ENCODE measurements at places on chromosomes 16 and 17. TPM values are rescaled to one million over a fixed set of nuclear protein-coding genes. Genes with fewer than 3 reads are reported as not detected.
A peak's percentile ranks its signal among the peaks of the same experiment; 100 is the strongest.

GRCh38 chr16:3501783-3502400, 1.1 kb downstream of the CLUAP1 start:
- H3K27ac ChIP-seq: no peak overlapping the region
- H3K36me3 ChIP-seq: no peaks in the 10 kb centered on the region
- H3K4me1 ChIP-seq: peaks cover 43% of the 10 kb centered on the region
- no peak for DNase-seq
- no peaks in the 10 kb centered on the region for H3K27me3 ChIP-seq

DNA sequence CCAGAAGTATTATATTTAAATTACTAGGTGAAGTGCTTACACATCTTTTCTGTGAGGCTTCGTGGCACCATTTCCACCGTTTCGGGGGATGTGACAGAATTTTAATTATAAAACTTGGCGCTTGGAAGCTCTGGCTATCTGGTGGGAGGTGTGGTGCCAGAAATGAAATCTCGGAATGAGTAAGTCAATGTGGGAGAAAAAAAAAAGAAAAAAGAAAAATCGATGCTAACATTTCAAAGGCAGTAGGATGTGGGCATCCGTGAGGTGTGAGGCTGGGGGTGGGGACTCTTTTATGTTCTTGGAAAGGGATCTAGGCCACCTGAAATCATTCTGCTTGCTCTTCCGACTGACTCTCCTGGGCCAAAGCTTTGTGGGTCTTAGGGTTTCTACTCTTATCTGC, 21.9 kb downstream of the CPPED1 start:
- H3K27me3 ChIP-seq: no peaks in the 10 kb centered on the region
- no peaks in the 10 kb centered on the region for H3K4me1 ChIP-seq
- H3K27ac ChIP-seq: no peak overlapping the region
- peak; percentile 7 for DNase-seq
- no peak overlapping the region for H3K4me3 ChIP-seq

DNA sequence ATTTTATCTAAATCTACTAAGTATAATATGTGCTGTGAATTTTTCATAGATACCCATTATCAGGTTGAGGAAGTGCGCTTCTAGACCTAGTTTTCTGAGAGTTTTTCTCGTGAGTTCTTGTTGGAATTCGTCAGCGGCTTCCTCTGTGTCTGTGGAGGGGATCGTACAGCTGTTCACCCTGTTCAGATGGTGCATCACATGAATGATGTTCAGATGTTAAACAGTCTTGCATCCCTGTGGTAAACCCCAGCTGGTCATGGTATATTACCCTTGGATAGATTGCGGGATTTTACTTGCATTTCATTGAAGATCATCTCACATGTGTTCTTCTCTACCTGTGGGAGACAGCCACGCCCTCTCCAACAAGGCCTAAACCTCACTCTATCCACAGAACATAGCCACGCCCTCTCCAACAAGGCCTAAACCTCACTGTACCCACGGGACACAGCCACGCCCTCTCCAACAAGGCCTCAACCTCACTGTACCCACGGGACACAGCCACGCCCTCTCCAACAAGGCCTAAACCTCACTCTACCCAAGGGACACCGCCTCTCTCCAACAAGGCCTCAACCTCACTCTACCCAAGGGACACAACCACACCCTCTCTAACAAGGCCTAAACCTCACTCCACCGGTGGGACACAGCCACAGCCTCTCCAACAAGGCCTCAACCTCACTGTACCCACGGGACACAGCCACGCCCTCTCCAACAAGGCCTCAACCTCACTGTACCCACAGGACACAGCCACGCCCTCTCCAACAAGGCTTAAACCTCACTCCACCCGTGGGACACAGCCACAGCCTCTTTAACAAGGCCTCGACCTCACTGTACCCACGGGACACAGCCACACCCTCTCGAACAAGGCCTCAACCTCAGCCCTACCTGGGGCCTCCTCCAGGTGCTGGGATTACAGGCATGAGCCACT, 180.2 kb upstream of the CHMP6 start:
- DNase-seq: no peak
- H3K4me3 ChIP-seq: peak overlapping the region; percentile 31
- H3K36me3 ChIP-seq: peaks cover 6% of the 10 kb centered on the region
- no peaks in the 10 kb centered on the region for H3K27me3 ChIP-seq
- no peak overlapping the region for H3K27ac ChIP-seq

GRCh38 chr17:55785181-55785580, 34.3 kb downstream of the PCTP start:
- no peaks in the 10 kb centered on the region for H3K4me1 ChIP-seq
- H3K4me3 ChIP-seq: no peak overlapping the region
- no peaks in the 10 kb centered on the region for H3K27me3 ChIP-seq
- no peak overlapping the region for H3K27ac ChIP-seq
- no peaks in the 10 kb centered on the region for H3K36me3 ChIP-seq

- H3K36me3 ChIP-seq: no peaks in the 10 kb centered on the region
- H3K4me1 ChIP-seq: no peaks in the 10 kb centered on the region
- H3K27me3 ChIP-seq: peaks cover 4% of the 10 kb centered on the region
- H3K4me3 ChIP-seq: no peak overlapping the region
Measured at GRCh38 chr16:86387468-86388440, 122.6 kb upstream of the FOXF1 start.

DNA sequence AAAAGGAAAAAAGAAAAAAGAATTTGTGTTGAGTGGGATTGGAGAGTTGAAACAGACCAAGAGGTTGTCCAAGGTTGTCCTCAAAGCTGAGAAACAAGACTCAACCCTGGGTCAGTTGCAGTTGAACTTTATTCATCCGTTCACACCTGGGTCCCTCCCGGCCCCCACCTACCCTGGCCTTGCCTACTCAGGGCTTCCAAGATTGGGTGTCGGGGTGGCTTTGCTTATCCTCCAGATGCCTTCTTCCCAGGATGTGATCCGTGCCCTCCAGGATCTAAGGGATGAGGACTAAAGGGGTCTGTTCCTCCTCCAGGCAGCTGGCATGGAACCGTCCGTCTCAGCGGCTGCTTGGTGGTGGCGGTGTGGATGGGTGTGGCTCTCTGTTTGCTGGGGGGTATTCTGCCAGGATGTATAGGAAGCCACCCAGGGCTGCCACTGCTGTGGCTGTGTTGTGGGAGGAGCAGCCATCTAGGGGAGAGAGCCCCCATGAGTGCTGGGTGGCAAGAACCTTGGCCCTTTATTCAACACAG, 10.3 kb upstream of the NAGPA start:
- no peaks in the 10 kb centered on the region for H3K27me3 ChIP-seq
- no peak for DNase-seq
- H3K36me3 ChIP-seq: no peaks in the 10 kb centered on the region

DNA sequence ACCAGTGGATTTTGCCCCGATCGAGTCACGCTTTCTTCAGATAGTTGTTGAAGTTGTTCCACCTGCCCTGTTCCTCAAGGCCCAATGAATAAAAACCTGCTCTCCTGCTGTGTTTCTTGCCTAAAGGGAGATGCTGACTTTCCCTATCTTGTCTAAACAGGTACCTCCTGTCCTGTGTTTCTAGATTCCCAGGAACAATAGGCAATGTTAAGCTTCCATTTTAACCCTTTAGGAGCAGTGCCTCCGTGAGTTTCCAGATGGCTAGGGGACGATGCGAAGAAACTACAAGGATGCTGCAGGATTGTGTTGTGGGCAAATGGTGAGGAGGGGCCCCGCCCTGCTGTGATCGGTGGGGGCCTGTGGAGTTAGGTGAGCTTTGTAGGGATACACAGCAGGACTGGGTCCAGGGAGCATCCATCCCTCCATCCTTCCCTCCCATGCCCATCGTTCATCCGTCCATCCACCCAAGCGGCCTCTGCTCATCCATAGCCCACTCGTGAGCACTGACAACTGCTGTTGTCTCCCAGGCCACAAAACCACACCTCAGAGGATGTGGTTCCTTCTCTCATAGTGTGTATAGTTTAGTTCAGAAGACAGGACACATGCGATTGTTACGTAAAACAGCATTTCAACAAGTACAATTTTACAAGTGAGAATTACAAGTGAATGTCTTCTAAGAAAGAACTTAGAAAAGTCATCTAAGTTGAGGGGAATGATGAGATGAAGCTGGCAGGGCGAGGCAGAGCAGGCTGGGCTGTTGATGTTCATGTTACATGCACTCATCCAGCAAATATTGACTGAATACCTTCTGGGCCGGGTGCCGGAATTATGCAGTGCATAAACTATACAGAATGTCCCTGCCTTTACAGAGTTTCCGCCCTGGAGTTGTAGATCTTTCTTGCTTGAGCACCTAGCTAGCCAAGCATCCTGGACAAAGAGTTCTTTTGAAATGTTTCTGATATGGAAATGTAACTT, 5.2 kb downstream of the ARSG start:
- H3K4me1 ChIP-seq: peaks cover 61% of the 10 kb centered on the region
- no peaks in the 10 kb centered on the region for H3K36me3 ChIP-seq
- H3K4me3 ChIP-seq: peak overlapping the region; percentile 36
- no peaks in the 10 kb centered on the region for H3K27me3 ChIP-seq
- peak overlapping the region; percentile 17 for H3K27ac ChIP-seq

GRCh38 chr17:59186850-59187249, 23.0 kb upstream of the SMG8 start:
- DNase-seq: no peak
- H3K36me3 ChIP-seq: no peaks in the 10 kb centered on the region
- no peaks in the 10 kb centered on the region for H3K4me1 ChIP-seq
- H3K4me3 ChIP-seq: no peak overlapping the region

DNA sequence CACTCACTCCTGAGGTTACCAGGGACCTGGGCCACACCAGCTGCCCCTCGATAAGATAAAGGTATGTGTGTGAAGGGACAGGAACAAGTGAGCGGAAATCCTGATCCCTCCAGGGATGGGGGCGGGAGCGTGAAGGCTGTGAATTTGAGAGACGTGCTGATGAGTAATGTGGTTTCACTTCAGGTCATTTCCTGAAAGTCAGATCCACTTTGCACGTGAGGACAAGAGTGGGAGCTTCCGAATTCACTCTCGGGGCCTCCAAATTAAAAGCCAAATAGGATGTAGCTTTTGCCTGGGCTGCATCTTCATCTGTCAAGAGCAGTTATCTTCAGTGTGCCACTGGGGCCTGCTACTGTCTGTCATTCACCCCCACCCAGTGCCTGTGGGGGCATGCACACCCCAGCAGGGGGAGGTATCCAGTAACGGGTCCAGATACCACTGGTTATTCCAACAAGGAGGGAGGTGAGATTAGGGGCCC, 87.4 kb upstream of the LHX1 start:
- DNase-seq: no peak
- no peaks in the 10 kb centered on the region for H3K4me1 ChIP-seq
- H3K4me3 ChIP-seq: no peak overlapping the region
- H3K27ac ChIP-seq: no peak overlapping the region

GRCh38 chr17:29327412-29327811, 33.5 kb upstream of the NUFIP2 start:
- no peak overlapping the region for H3K27ac ChIP-seq
- no peaks in the 10 kb centered on the region for H3K36me3 ChIP-seq
- H3K4me3 ChIP-seq: no peak overlapping the region
- no peaks in the 10 kb centered on the region for H3K27me3 ChIP-seq

DNA sequence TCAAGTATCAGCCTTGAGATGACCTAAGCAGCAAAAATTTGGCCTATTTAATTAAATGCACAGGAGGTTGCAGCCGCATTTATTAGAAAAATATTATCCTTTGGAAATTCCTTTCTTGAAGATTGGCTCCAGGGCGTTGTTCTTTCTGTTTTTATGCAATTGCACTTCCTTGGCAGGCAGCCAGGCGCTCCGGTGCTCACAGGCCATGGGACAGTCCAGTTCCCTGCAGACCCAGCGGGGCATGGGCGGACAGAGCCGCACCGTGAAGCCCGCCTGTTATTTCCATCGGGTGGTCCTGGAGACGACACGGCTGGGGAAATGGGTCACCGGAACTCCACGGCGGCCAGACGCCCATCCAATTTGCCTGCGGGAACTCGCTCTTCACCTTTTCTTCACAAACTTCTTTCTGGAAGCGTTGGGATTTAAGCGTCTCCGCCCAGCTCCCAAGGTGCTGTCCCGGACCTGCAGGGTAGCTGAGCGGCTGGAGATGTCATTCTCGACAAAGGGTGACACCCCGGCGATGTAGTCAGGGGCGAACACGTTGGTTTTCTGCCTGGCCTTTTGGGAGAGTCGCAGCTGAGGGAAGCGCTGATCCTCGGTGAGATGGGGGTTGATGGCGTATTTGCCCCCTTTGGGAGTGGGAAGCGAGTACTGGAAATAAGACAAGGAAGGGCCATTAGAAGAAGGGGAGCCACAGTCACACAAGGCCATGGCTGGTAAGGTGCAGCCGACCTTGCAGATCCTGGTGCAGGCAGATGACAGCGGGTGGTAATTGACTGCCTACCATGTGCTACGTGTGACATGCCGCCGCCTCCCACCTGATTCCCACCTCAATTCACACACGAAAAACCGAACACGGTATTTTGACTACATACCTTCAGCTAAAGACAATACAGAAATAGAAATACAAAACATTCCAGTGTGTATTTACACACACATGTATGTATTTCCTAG, 12.5 kb downstream of the NOB1 start:
- no peaks in the 10 kb centered on the region for H3K4me1 ChIP-seq
- DNase-seq: no peak
- H3K4me3 ChIP-seq: no peak overlapping the region
- no peaks in the 10 kb centered on the region for H3K27me3 ChIP-seq

- no peak overlapping the region for H3K27ac ChIP-seq
- H3K4me1 ChIP-seq: peaks cover 34% of the 10 kb centered on the region
Measured at GRCh38 chr16:87895641-87896141, 26.4 kb upstream of the SLC7A5 start.

DNA sequence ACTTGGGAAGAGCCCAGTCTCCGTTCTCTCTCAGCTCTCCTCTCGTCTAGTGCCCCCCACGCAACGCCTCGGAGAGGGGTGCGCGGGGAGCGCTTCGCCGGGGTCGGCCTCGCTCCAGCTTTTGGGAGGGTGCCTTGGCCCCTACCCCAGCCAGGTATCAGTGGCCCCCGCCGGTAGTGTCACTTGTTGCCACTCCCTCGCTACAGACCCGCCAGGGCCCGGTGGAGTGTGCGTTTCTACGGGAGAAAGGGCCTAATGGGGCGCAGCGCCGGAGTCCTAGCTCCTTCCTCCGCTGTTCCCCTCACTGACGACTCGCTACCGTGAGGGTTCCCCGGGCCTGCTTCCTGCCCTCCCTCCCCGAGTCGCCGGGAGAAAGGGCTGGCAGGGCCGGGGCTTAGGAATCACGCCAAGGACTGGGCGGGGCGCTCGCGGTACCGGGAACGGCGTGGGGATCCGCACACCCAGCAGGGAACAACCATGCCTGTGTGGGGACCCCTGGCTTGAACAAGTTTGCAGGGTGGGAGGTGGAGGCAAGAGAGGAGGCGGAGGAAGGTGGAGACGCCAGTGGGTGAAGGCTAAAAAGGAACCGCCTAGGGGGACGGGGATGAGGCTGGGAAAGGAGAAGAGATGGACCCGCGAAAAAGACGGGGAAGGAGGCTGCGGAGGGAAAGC, 997 bp upstream of the CDH11 start:
- H3K27ac ChIP-seq: no peak overlapping the region
- no peaks in the 10 kb centered on the region for H3K36me3 ChIP-seq
- DNase-seq: no peak
- no peaks in the 10 kb centered on the region for H3K4me1 ChIP-seq
- H3K4me3 ChIP-seq: no peak overlapping the region
- H3K27me3 ChIP-seq: no peaks in the 10 kb centered on the region

- H3K27ac ChIP-seq: no peak overlapping the region
- no peak overlapping the region for H3K4me3 ChIP-seq
- no peaks in the 10 kb centered on the region for H3K27me3 ChIP-seq
- no peak for DNase-seq
- peaks cover 33% of the 10 kb centered on the region for H3K36me3 ChIP-seq
Measured at GRCh38 chr16:69166221-69166833, 20.6 kb upstream of the SNTB2 start.

SEZ6L2 gene
- 0.15 TPM for total RNA-seq

NEUROD2 gene
- total RNA-seq: not detected

PRSS21 gene
- 9.2 TPM for total RNA-seq

CCL14 gene
- not detected for total RNA-seq

TELO2 gene
- total RNA-seq: 84.9 TPM

PYY gene
- total RNA-seq: not detected

CLEC18C gene
- total RNA-seq: 0.42 TPM

HOXB5 gene
- not detected for total RNA-seq
